Activated effector memory CD4-positive, alpha-beta T cell treated with anti-CD3 and anti-CD28 coated beads, Interleukin-2, amount 50 U/mL, for 16 hours (primary cell): ENCODE measurements at places on chromosomes 7 and 10.

GRCh38 chr7:42128703-42129102, 108.3 kb downstream of the GLI3 start:
- DNase-seq = no peak

DNA sequence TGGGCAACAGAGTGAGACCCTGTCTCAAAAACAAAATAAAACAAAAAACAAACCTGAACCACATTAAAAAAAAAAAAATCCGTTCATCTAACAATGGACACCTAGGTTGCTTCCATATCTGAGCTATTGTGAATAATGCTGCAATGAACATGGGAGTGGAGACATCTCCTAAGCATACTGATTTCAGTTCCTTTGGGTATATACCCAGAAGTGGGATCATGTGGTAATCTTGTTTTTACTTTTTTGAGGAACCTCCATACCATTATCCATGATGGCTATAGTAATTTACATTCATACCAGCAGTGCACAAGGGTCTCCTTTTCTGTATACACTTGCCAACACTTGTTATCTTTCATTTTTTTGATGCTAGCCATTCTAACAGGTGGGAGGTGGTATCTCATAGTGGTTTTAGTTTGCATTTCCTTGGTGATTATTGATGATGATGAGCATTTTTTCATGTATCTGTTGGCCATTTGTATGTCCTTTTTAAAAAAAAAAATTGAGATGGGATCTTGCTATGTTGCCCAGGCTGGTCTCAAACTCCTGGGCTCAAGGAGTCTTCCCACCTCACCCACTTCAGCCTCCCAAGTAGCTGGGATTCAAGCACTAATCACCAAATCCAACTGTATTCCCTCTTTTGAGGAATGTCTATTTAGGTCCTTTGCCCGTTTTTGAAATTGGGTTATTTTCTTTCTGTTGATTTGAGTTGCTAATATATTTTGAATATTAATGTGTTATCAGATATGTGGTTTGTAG, 17.5 kb downstream of the CDK13 start:
- DNase-seq = no peak

DNA sequence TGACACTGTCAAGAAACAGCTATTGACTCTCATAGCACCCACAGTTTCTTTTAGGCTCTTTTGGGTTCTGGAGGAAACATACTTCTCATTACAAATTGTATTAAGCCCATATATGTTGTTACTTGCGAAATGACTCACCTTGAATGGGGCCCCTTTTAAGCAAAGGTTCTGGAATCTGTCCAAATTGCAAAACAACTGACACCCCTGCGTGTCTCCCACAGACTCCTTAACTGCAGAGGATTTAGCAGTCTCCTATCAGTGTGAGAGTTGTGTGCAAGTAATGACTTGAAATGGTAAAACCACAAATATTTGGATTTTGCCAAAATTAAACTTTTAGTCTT, 192.3 kb downstream of the DNAJC1 start:
- DNase-seq = no peak

DNA sequence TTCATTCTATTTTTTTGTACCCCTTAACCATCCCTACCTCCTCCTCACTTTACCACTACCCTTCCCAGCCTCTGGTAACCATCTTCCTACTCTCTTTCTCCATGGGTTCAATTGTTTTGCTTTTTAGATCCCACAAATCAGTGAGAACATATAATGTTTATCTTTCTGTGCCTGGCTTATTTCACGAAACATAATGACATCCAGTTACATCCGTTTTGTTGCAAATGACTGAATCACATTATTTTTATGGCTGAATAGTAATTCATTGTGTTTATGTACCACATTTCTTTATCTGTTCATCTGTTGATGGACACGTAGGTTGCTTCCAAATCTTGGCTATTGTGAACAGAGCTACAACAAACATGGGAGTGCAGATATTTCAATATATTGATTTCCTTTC, 24.1 kb downstream of the ATRNL1 start:
- DNase-seq = no peak

DNA sequence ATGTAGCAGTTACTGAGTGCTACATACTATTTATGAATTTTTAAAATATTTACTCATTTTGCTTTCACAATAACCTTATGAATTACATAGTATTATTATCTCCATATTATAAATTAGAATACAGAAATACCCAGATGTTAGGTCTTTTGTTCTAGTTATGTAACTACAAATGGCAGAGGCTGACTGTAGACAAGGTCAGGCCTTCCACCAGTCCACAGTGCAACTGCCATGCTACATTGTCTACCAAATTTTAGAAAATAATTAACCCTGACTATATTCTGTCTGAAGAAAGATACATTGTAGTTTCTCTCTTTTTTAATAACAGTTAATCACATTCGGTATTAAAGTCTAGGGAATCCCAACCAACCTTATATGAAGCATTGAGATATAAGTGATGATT, 280.9 kb downstream of the MALRD1 start:
- no peak for DNase-seq

DNA sequence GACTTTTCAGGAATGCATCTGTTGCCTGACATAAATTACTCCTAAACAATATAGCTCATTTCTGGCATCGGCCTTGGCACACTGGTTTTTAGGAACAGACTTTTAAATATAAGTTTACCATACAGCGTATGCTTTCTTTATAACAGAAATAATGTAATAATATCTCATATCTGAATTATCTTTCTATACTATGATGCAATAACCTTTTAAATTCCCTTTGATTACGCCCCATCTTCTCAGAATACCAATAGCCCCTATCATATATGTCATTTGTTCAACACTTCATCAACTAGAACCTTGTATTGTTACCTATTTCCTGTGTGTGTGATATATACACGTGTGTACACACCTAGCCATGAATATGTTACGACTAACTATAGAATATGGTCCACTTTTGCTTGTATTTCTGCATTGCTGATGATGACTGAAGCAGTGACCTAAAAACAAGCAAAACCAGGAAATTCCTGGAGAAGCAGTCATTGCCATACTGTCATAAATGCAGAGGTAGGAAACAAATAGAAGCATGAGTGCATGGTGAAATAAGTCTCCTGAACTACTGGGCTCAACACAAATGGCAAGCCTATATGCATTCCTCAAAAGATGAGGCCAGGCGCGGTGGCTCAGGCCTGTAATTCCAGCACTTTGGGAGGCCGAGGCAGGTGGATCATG, 618.4 kb upstream of the NRP1 start:
- DNase-seq = no peak

GRCh38 chr10:44385696-44386441, 972 bp upstream of the CXCL12 start:
- DNase-seq = peak; percentile 59

DNA sequence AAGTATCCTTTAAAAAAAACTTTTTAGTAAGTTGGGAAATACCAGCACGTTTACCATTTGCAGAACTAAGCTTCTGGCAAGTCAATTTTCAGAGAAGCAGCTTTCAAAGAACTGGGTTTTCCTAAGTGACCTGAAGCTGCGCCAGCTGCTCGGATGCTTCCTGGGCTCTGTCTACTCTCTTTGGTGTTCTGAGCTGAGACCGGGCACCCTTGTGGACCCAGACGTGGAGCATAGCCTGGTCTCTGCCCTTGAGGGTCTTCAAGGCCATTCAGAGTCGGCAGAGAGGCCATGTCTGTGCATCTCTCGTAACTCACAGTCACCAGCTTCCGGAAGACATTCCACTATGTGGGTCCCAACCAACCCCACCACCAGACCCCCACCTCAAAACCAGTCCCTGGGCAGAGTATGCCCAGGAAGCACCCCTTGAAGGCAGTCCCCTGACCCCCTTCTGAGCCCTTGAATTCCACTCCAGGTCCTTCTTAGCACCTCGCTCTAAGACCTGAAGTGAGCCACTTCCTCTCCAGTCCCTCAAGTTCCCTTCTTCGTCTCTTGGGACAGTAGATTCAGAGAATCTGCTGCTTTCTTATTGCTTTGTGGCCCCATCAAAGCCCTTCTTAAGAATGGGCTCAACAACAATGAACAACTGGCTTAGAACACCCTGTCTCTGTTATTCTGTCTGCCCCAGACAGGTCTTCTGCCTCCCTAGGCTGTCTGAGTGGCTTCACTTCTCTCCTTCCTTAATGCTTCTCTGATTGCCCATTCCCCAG, 8.5 kb downstream of the CALML5 start:
- peak; percentile 49 for DNase-seq

DNA sequence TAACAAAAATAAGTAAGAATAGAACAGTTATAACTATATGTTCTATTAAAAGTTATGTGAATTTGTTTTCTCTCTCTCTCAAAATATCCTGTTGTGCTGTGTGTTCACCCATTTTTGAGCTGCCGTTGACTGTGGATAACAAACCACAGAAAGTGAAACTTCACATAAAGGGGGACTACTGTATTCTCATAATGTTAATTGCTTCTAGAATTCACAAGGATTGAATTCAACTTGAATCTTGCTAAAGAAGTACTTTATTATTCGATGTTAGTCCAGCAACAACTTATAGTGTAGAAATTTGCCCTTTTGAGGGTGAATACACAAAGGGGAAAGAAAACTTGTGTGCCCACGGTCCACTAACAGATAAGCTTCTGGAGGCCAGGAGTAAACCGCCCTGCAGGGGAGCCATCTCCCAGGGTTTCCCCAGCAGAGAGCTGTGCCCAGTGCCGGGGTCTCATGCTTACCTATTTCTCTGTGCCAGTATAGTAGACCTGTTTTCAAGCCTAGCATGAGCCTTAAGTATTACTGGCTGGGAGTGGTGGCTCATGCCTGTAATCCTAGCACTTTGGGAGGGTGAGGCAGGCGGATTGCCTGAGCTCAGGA, 87.1 kb downstream of the KAT6B start:
- no peak for DNase-seq

DNA sequence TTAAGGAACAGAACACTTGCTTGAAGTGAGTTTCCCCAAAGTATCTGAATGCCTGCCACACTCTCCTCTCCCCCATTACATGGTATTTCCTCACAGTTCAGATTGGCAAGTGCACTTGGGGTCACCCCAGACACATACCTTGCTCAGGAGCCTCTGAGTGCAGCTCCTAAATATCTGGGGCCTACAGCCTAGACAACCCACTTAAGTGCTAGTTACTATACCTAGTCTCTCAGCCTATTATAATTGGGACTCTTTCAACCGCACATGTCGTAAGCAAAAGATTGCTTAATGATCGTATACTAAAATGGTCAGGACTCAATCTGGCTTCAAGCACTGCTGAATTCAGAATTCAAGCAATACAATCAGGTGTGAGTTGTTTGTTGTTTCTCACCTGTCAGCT, 19.9 kb downstream of the TMEM176B start:
- DNase-seq = no peak

DNA sequence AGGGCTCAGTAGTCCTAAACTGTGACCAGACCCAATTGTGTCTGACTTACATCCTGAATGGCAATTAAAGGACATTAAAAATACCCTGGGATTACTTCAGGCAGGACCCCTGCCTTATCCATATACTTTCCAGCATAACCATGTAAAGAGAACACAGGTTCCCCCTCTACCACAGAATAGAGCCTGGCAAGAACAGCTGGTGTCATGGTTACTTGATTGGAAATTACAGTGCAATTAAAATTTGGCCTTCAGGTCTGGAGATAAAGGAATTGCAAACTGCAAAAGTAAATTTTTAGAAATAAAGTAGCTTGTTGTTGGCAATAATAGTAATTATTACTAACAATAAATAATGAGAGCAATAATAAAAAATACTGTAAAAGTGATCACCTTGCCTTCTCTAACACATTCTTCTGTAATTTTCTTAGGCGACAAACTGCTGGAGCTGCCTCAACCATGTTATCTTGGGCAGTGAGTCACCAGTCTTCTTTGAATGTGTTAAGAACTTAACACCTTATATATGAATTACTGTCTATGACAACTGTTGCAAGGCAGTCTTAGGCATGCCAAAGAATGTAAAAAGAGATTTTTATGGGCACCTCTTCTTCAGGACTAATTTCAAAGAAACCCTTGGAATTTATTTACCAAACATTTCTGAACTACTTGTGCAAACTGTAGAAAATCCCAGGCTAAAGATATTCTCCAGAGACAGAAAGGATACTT, 53.7 kb downstream of the HIBADH start:
- no peak for DNase-seq

- no peak for DNase-seq
Observed at GRCh38 chr10:1774796-1775195, 37.5 kb upstream of the ADARB2 start.

- no peak for DNase-seq
Observed at GRCh38 chr7:92034116-92034515, 93.5 kb downstream of the AKAP9 start.
